ENCODE measurements at places on chromosomes 4 and X. TPM values are rescaled to one million over a fixed set of nuclear protein-coding genes. Genes with fewer than 3 reads are reported as not detected.

Gene SPIN4
- total RNA-seq = 4.3 TPM

Gene SYP
- 1.4 TPM for total RNA-seq

Gene PRDM8
- total RNA-seq = not detected

Gene TRIML2
- 0.32 TPM for total RNA-seq

Gene RXFP1
- total RNA-seq = not detected

DNA sequence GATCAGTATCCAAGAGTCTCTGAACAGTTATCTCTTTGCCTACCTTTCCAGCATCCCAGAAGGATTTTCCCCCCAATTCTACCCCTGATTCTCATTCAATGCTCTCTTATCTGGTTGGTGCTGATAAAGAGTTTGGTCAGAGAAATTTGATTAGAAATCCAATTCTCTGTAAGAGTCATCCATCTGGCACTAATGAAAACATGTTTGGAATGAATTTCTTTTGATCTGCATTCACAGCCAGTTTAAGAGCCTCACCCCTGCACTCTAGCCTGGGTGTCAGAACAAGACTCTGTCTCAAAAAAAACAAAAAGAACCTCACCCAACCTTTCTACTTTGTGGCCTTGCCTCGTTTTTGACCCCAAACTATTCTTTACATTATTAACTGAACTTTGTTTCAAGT is 122.1 kb downstream of the MANBA start:
- DNase-seq = no peak

DNA sequence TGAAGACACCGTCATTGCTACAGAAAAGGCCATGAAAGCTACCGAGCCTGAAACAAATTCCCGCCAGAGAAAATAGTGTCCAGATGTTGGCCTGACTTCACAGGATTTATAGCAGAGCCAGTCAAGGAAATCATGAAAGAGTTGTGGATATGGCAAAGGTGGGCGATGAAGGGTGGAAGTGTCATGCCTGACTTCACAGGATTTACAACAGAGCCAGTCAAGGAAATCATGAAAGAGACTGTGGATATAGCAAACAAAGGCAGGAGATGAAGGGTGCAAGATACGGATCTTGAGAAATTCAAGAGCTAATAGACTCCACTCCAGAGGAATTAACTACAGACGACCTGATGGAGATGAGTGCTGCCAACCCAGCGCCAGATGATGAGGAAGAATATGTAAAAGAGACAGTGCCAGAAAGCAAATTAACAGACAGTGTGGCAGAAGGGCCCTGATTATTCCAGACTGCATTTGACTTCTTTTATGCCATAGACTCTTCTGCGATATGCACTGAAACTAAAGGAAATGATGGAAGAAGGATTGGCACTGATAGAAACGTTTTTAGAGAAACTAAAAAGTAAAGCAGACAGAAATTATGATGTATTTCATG is 17.2 kb downstream of the TRMT44 start:
- DNase-seq = no peak

Gene SLC4A4
- total RNA-seq = 5.9 TPM

Gene BEND2
- not detected for total RNA-seq

Gene WDFY3
- total RNA-seq = 103 TPM

Gene GAGE2A
- total RNA-seq = not detected

Gene BRCC3
- 22.8 TPM for total RNA-seq

GRCh38 chr4:14023036-14023435 is 395.5 kb upstream of the BOD1L1 start:
- no peak for DNase-seq

Gene ITM2A
- 24.8 TPM for total RNA-seq

GRCh38 chrX:77597090-77597489 is 149.9 kb downstream of the FGF16 start:
- DNase-seq = no peak

Gene ANTXR2
- 16.4 TPM for total RNA-seq

- no peak for DNase-seq
These were observed 76.7 kb downstream of the SCD5 start for GRCh38 chr4:82721819-82722423.

GRCh38 chr4:36128689-36129088 is 115.6 kb downstream of the ARAP2 start:
- no peak for DNase-seq

Gene TSPAN7
- total RNA-seq = 7.2 TPM

DNA sequence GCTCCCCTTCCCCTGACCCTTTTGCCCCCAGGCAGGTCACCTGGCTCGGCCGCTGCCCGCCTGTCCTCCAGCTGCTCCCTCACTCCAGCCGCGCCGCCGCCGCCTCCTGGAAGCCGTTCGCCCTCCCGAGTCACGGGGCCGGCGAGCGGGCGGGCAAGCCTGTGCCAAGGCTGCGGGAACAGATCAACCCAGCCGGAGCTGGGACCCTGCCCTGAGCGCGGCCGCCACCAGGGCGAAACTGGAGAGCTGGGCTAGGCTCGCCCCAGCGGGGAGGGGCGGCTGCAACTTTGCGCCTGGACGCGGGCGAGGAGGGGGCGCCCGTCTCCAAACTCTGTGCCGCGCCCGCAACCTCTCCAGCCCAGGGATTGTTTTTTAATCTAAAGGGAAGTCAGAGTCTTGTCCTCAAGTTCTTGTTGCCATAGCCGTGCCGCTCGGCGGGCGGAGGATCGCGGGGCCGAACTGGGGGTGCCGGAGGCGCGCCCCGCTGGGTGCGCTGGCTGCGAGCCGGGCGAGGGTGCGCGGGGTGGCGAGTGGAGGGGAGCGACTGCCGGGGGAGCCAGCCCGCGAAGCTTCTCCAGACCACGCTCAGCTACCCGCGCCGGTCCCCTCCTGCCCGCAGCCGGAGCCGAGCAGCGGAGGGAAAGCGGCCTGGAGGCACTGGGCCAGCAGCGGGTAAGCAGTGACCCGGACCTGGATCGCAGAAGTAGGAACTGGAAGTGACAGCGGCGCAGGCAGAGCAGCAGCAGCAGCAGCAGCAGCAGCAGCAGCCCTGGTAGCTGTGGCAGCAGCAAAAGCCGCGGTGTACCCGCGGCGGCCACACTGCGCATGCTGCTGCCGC is 13.4 kb downstream of the ARHGEF6 start:
- peak; percentile 84 for DNase-seq

- DNase-seq = peak; percentile 68
These were observed 12.4 kb downstream of the GPAT3 start for GRCh38 chr4:83548151-83548905.

- no peak for DNase-seq
These were observed 48.1 kb upstream of the CXCL8 start for GRCh38 chr4:73692254-73692653.

Gene PDZD11
- 31.5 TPM for total RNA-seq

Gene SMPX
- total RNA-seq = 0.31 TPM

DNA sequence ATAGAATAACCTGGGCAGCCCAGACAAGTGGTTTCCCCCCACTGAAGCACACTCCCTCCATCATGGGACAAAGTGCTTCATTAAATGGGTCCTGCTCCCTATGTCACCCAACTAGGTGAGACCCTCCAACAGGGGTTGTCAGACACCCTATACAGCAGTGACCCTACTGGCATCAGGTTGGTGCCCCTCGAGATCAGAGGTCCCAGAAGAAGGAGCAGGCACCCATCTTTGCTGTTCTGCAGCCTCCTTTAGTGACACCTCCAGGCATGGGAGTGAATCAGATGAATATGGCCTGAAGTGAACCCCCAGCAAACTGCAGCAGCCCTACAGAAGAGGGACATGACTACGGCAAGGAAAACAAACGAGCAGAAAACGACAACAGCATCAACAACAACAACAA is 11.1 kb downstream of the NELFA start:
- DNase-seq = no peak

DNA sequence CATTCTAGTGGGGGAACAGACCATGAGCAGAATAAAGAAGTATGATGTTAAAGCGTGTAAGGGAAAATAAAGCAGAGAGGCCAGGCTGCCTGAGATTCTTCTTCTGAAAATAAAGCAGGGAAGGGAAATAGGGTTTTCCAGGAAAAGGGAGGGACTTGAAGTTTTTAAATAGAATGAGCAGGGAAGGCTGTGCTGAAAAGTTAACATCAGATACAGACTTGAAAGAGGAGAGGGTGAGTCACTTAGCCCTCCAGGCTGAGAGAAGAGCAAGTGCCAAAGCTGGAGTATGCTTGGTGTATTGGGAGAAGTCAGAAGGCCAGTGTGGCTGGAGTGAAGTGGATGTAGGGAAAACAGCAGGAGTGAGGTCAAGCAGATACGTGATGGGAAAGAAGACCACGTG is 10.0 kb upstream of the PLK4 start:
- DNase-seq = no peak

Gene TMEM150C
- 32.8 TPM for total RNA-seq

GRCh38 chr4:169144061-169144600 is 126.6 kb downstream of the SH3RF1 start:
- DNase-seq = no peak

Gene MAGED4
- 78.4 TPM for total RNA-seq

DNA sequence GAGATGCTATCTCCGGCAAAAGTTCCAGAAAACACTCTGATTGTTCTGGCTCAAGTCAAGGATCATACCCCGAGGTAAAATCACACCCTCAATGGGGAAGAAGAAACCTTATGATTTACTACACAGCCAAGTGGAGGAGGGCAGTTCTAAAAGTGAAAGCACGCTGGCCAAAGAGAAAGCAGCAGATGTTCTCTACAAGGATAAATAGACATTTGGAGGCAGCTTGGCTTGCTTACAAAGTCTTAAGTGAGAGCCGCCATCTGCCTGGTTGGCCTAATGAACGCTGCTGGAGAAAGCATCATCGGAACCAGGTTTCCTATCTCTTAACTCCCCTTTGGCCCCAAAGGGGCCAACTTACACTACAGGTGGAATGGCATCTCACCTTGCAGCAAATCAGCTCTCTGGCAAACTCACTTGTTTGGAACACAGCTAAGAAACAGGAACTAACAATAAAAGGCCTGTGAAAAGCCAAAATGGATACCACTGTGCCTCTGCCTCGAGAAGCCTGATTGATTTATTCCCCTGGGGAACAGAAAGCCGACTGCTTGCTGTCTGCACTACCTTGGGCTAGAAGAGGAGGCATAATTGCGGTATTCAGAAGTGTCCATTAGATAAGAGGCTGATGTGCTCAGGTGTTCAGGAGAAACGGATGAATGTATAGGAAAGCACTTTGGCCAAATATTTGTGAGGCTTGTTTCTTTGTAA is 22.8 kb downstream of the FRAS1 start:
- DNase-seq = no peak

Gene CENPC
- 22.9 TPM for total RNA-seq

Gene FHIP1A
- 19.5 TPM for total RNA-seq

Gene HSD17B13
- not detected for total RNA-seq

Gene PYURF
- total RNA-seq = 58.3 TPM

DNA sequence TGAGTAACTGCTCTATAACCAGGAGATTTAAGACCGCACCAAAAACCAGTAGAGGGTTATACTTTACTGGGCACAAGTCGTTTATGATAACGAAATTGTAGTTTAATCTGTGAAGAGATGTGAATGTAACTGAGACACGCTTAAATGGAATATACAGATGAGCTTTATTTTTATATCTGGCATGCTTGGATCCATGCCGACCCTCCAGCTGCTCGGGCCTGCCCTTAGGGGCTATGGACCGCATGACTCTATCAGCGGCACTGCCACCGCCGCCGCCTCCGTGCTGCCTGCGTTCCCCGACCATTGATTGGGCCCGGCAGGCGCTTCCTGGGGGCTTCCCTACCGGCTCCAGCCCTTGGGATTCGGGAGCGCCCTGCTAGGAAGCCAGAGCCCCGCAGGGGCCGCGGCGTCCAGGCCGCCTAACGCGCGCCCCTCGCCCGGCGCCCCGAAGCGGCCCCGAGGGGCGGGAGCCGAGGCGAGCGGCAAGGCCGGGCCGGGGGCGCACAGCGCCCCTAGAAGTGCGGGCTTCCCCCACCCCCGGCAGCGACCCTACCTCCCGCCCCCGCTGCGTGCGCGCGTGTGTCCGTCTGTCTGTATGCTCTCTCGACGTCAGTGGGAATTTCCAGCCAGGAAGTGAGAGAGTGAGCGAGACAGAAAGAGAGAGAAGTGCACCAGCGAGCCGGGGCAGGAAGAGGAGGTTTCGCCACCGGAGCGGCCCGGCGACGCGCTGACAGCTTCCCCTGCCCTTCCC is at the start of gene NFKB1:
Gene NFKB1 (plus strand): TSS at position 664 of the 751 bp plus-strand sequence. CDS start 24,160 bp downstream, outside the sequence.
- peak; percentile 79 for DNase-seq

DNA sequence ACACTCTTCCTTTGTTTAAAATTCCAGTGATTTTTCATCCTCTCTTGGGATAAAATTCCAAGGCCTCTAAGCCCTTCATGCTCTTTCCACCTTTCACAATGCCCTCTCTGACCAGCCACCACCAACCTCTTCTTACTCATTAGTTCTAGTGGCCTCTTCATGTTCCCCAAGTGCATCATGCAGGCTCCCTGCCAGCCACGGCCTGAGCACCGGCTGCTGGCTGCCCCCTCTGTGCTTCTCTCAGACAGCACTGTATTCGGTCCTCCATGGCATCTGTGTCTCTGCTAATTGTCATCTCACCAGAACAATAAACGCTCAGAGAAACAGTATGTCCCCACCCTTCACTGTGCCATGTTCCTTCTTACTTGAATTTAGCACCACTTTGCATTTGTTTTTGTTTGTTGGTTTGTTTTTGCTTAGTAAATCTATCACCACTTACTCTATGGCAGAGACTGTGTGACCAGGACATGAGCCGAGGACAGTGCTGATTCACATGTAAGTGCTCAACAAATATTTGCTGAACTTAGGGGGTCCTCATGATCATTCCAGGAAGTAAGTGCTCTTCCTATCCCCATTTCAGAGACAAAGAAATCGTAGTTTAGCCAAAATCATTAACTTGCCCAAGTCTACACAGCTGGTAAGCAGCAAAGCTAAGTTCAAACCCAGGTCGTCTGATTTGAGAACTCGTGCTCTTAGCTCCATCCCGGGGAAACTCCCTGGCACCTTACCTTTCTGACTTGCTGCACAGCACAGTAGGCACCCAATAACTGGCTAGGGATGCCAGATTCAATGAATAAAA is 77.1 kb upstream of the UCP1 start:
- no peak for DNase-seq

DNA sequence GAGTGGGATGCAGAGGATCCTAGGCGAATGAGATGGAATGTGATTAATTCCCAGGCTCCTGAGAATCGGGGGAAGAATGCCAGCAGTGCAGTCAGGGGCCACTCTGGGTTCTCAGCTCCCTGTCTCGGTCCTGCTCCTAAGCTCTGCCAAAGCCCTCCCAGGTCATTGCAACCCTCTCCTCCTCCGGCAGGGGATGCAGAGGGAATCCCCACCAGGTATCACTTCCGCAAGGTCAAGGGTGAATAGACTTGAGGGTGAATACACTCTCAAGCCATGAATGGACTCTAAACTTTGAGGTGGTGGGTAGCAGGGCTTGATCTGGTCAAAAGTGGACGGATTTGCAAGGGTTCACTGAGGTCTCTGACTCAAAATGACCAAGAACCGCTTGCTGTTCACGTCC is 139.3 kb upstream of the MXRA5 start:
- DNase-seq = peak; percentile 61
